ENCODE measurements at places on chromosomes 7 and 10.

DNA sequence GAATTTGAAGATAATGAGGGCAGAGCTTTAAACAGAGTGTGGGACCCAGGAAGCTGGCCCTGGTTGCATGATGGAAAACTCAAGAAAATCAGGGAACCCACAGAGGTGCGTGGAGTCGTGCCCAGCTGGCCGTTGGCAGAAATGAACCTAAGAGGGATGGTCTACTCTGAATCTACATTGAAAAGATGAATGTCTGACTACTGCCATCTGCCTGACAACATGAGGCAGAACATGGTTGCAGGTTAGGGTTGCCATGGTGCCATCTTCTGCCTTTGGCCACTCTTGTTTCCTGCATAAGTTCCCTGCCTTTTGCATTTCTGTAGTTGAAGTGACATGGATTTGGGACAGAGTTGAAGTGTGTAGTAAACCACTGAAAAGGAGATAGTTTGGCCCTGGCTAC, 138.5 kb upstream of the COBL start:
- DNase-seq: no peak

DNA sequence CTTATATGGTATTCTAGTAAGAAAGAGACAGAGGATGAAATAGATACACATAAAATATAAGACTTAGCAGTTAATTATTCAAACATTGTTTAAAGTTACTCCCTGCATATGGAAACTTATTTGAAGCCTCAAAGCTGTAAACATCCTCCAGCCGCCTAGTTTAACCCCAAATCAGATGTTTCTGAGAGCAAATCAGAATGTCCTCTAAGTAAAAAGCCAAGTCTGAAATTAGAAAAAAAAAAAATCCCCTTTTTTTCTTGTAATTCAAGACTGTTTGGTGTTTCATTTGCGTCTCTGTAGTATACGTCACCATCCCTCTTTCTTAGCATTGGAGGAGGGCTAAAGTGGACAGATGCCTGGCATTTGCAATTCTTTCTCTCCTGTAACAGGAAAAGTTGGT, 46.4 kb downstream of the TMEM26 start:
- DNase-seq: no peak

DNA sequence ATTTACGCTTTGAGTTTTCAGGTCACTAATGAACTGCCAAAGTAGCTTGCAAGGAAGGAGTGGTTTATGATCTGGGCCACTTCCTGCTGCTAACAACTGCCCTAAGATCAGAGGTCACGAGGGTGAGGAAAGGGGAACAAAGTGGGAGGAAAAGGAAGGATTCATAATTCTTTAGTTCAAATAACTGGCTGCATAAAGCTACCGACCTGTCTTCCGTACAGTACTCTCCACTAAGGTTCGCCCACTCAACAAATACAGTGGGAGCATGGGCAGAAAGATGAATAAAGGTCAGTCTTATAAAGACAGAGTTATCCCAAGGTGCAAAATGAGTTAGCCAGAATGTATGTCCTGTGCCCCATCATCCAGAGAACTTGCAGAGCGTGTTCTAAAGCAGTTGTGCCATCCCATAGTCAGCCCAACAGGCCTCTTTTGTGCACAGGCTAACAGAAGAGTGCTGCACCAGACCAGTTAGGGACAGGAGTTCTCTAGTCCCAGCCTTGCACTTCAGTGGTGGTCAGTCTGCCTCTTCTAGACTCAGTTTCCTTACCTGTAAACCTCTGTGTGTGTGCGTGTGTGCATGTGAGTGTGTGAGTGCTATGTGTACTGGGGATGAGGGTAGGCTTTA, 65.9 kb downstream of the CREB3L2 start:
- peak; percentile 38 for DNase-seq

DNA sequence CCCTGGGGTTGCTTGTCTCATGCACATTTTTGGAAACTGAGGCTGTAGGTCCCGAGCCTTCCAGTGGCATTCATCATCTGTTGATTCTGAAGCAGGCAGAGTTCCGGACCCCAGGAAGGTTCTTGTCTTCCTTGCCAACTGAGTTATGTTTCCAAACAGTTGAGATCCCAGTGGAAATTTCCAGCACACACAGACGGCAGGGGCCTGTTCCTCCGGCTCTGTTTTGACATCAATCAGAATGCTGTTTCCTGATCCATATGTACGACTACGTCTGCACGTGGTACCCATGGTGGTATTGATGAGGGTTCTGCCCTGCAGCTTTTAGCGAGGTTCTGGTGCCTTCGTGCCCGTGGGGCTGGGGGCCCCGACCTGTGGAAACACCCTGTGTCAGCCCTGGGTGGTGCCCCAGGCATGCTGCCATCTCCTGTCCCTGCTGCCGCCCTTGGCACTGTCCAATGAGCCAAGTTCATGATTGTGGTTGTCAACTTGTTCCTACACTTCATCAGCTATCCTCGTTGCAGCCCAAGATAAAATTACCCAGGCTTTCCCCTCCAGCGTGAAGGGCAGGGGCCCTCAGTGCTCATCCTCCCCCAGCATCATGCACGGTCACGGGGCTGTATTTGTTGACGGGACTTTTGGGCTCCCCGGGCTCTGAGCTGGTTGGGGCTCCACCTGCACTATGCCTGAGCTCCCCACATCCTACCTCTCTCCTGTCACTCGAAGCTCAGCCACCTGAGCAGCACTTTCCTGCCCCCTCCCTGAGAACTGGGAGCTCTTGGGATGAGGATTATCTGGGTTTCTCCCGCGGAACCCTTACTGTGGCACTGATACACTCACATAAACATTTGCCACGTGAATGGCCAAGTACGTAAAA, 7.8 kb upstream of the DPYSL4 start:
- no peak for DNase-seq

DNA sequence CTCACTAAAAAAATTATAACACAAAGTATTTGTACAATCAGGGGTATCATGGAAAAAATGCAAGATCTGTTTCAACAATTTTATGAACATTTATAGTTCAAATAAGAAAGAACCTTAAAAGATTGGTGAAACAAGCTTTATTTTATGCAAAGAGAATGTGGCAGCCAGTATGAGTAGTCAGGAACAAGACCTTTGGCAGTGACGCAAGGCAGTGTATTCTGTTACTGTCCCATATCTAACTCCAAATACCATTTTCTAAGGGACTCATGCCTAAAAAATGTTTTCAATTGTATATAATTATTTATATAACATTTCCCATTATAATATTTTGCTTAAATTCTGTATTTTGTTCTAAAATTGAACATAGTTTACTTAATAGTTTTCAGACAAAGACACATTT, 19.1 kb upstream of the FAM53B start:
- DNase-seq: no peak

DNA sequence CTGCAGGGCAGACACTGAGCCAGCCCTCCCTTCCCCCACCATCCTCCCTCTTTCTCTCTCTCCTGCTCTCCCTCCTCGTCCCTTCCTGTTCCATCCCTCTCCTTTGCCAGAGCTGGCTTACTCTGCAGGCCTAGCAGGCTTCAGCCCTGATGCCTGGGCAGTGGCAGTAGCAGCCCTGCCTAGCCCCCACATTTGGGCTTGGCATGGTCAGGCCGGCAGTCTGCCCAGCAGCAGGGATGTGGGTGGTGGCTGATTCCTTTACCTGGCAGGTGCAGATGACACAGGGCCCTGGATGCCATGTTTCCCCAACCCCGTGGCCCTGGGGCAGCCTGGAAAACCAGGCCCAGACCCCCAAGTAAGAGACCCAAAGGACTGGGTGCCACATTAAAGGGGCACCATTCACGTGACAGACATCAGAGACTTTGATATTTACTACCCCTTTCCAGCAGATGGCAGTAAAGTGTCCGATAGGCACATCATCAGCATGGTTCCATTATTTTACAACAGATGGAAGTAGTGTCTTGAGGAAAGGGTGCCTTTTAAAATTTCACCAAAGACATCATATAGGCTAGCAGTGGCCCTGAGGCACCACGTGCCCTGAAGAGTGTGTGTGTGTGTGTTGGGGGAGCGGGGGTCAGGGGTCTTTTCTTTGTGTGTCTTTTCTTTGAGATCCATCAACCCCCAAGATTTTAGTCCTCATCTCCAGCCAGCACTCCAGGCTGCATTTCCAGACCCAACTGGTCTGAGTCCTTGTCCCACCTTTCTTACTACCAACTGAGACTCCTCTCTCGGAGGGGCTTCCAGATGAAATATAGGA, 5.9 kb downstream of the KCP start:
- peak; percentile 72 for DNase-seq

DNA sequence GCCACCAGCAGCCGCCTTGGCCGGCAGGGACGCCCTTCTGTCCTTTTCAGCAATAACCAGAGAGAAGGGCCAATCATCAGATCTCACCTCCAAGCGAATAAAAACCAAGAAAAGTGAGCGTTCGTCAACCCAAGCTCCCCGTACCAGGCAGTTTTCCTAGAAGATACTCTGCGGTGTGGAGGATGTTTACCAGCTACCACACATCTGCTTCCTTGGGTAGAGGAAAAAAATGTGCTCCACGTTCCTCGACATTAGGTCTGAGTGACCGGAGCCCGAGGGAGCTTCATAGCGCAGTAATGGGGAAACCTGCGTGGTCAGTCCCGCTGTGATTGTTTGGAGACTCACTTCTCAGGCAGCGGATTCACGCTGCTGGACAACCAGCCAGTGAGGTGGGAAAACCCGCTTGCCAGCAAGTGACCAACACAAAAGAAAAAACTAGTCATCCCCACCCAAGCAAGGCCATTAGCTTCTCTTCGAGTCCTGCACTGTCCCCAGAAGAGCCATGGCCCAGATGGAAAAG, 73.0 kb downstream of the ZRANB1 start:
- DNase-seq: no peak

DNA sequence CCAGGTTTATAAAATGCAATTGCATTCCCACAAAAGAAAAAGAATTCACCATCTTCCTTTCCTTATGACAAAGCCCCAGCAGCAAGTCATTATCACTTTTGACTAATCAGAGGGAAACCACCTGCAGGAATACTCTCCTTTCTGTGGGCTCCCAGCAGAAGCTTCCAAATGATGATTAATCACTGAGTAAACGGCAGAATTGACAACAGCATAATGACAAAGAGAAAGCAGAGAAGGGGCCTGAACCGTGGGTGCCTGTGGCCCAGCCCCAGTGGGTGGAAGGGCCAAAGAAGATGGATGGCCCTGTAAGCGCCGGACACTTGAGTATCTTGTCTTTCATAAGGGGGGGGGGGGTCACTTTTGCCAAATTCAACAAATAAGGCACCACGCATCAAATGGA, 152.4 kb upstream of the NRBF2 start:
- DNase-seq: no peak

GRCh38 chr10:15896654-15897053, 36.3 kb upstream of the MINDY3 start:
- no peak for DNase-seq

DNA sequence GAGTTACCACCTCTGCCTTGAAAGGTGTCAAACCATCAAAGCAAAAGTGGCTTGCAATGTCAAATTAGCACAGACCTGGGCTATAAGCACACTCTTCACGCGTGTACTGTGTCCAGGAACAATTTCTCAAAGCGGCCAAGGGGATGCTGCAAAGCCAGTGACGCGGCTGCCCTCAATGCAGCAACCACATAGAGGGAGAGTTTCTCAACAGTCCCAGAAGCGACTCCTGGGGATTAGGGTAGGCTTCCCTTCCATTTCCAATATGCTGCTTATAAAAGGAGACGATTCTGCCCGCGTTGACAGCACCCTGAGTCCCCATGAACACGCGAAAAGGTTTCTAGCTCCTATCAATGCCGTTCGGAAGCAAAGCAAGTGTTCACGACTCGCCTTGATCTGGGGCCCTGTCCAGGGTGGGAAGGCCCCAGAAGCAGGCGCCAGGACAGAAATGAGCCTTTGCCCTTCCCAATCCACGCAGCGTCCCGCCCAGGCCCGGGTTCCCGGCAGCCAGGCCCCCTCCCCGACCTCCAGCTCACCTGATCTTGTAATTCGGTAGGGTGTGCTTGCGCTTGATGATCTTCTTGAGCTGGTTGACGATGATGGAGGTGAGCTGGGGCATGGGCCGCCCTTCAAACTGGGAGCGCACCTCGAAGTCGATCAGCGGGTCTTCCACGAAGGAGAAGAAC, 1.3 kb downstream of the PDZD8 start:
- DNase-seq: peak; percentile 62

- DNase-seq: no peak
Measured at GRCh38 chr7:55775051-55775420, 87.5 kb downstream of the SEPTIN14 start.

- no peak for DNase-seq
Measured at GRCh38 chr7:125966278-125967048, 1036.8 kb upstream of the POT1 start.

DNA sequence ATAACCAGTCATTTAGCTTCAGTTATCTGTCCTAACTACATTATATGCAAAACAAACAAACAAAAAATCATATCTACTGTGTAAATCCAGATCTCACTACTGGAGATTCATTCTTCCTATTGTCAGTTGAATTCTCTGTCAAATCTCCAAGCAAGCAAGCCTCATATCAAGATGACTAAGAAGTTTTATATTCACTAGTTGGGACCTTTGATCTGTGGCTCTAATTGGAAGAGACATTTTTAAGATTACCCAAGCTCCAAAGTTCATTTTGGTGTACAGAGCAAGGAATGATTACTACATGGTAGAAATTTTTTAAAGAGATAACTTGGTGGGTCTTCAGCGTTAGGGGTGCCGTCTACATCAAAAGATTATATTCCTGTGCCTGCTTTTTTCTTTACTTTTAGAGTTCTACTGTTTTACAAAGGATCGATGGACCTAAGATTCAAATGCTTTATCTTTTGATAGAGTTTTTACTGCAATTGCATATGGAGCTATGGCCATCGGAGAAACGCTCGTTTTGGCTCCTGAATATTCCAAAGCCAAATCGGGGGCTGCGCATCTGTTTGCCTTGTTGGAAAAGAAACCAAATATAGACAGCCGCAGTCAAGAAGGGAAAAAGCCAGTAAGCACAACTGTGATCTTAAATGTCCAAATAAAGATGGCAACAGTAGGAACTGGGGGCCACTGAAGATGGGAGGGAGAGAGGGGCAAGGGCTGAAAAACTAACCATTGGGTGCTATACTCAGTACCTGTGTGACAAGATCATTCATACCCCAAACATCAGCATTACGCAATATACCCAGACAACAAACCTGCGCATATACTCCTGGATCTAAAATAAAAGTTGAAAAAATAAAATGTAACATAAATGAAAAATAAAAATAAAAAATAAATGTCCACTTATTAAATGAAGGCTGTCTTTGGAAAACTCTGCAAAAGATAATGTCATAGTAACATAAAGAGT, 47.9 kb downstream of the SP8 start:
- no peak for DNase-seq

GRCh38 chr7:99860281-99861127, 16.3 kb downstream of the OR2AE1 start:
- no peak for DNase-seq

GRCh38 chr7:66355756-66356155, 150.6 kb downstream of the TPST1 start:
- DNase-seq: no peak

All from CD4-positive, alpha-beta T cell treated with Interleukin-21 for 1 hour (primary cell).